Glutamatergic neuron (in vitro differentiated cells): ENCODE measurements at places on chromosomes 16 and 17. TPM values are rescaled to one million over a fixed set of nuclear protein-coding genes. Genes with fewer than 3 reads are reported as not detected.
A peak's percentile ranks its signal among the peaks of the same experiment; 100 is the strongest.

Gene PIPOX
- total RNA-seq, result 1.4 TPM

- peak; percentile 59 for DNase-seq
Measured at GRCh38 chr17:6070913-6071511, 833 bp downstream of the WSCD1 start.

GRCh38 chr17:68456339-68457167 lies 743 bp downstream of the WIPI1 start:
- peak; percentile 64 for DNase-seq

GRCh38 chr16:74071996-74072535 lies 224.5 kb upstream of the PSMD7 start:
- no peak for DNase-seq

- DNase-seq, result no peak
Measured at GRCh38 chr16:89633064-89633631, 19.7 kb downstream of the DPEP1 start.
